Stimulated activated CD8-positive, alpha-beta memory T cell treated with anti-CD3 and anti-CD28 coated beads, Interleukin-7, amount 100 ng/mL, for 4 hours (primary cell): ENCODE measurements at places on chromosomes 11 and 22.
A peak's percentile ranks its signal among the peaks of the same experiment; 100 is the strongest.

- DNase-seq: no peak
Measured at GRCh38 chr11:113473983-113474361, 1.2 kb downstream of the DRD2 start.

- DNase-seq: no peak
Measured at GRCh38 chr11:23079382-23079813, 219.1 kb upstream of the CCDC179 start.

DNA sequence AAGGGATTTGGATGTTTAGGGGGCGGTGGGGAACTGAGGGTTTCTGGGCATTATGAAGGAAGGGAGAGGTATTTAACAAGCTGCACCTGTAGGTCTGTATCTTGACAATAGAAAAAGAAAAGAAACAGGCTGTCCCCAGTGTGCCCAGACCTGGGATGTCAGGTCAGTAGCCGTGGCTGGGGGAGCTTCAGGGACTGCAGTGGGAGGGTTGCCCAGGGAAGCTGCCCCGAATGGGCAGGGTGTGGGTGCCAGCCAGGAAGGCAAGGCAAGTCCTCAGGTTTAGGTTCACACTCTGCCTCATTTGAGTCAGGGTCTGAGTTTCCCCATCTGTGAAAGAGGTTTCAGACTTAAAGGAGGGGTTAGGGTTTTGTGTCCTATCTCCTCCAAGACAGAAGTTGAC, 1.5 kb downstream of the INPP5J start:
- DNase-seq: no peak

DNA sequence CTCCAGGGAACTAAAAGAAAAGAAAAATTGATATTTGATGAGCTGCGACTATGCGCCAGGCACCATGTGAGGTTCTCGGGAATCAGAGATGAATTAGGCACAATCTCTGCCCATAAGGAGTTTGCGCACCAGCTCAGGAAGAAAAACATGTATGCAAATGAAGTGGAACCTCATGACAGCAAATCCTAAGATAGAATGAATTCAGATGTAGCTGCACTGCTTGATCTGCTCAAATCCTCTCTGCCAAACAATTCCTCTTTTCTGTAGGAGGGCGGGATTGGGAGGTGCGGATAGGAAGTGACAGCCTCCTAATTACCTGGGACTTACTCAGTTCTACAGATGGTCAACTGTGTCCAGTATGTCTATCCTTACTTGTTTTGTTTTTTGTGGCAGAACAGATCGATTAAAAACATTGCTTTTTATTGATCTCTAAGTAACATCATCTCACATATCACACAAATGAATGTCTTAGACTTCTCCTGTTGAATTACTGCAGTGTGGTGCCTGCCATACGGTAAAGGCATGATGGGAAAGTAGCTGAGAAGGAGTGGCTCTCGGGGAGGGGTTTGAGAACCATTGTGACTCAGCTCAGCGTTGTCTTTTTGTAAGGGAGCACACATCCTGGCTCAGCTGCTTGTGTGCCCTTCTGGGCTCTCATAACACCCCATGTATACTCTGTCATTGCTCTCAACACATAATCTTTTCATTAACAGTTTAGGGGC, 13.9 kb downstream of the CRTAM start:
- DNase-seq: peak; percentile 33

DNA sequence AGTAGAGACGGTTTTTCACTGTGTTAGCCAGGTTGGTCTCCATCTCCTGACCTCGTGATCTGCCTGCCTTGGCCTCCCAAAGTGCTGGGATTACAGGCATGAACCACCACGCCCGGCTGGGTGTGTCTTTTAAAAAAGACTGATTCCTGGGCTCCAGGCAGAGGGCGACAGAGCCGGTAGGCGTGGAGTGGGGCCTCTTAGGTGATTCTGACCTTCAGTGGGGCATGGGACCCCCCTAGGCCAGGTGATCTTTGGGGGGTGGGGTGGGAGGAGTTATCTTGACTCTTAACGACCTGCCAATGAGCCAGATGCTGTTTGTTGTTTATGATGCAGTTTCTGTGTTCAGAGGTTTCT, 12.9 kb upstream of the SORL1-AS1 start:
- no peak for DNase-seq

DNA sequence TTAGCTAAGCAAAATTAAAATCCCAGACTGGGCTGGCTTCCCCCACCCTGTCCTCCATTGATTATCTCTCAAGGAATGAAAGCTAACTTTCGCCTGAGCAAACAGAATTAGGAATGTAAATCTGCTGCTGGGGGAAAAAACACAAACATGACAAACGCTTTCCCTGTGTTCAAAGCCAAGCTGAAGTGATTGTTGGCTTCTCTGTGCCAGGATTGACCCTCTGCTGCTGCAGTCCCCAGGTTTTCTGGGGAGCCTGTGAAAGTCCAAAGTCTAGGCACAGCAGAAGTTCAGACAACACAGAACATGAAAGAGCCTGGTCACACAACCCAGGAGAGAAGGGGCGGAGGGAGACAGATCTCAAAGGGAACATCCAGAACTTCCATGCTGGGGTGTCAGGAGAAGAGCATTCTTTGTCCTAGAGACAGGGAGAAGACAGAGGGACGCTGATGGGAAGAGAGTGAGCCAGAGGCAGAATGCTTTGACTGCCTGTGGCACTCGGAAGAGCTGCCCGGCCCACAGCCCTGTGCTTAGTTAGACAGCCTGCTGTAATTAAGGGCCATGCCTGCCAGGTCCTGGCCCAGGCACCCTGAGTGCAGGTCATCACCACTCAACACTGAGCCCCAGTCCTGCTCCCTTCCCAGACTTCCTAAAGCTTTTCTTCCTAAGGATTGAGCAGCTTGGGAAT, 6.9 kb downstream of the PATZ1 start:
- DNase-seq: no peak

DNA sequence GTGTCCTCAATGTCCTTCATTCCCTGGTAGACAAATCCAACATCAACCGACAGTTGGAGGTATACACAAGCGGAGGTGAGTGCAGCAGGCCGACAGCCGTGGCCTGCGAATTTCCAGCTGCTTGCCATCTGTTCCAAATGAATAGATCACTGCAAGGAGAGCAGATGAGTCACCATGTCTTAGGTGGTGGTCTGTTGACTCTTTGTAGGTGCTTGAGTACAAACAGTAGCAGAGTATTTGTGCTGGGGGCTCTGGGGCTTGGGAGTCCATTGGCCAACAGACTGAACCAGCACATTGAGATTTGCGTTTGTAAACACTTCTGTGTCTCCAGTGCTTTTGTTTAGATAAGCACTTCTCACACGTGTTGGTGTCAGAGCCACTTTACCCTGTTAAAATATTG, 21.1 kb downstream of the EIF3L start:
- DNase-seq: no peak

- no peak for DNase-seq
Measured at GRCh38 chr11:116130122-116130521, 625.9 kb upstream of the CADM1 start.

DNA sequence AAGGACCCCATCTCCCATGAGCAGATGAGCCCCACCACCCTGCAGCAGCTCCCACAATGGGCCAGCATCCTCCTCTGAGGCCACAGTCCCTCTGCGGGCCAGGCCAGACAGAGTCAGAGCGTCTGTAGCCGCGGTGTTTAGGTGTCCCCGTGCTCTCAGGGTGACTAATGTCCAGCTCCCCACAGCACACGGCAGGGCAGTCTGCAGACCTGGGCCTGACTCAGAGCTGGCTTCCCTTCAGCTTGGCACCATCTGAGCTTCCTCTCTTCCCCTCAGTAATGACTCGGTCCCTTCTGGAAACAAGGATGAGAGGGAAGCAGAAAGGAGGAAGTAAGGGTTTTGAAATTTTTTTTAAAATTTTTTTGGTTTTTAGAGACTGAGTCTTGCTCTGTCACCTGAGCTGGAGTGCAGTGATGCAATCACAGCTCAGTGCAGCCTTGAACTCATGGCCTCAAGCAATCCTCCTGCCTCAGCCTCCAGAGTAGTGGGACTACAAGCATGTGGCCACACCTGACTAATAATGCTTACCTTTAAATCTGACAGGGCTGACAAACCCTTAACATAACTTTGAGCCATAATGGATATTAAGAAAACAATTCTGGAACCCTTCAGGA, 28.5 kb downstream of the LRRC74B start:
- DNase-seq: no peak

DNA sequence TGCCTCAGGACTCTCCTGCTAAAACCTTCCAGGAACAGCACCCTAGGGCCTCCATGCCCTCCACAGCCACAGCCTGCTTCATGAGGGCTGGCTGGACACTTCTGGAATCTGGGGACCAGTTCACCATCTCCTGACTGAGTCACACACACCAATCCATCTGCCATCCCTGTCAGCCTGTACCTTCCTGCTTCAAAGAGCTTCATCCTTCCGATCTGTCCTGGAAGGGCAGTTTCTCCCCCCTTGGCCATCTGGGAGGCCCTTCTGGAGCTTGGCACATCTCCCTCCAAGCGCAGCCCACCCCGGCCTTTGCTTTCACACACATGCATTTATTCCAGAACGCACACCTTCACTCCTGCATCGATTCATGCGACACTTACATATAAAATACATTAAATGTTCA, 13.0 kb downstream of the APBB1 start:
- DNase-seq: no peak

DNA sequence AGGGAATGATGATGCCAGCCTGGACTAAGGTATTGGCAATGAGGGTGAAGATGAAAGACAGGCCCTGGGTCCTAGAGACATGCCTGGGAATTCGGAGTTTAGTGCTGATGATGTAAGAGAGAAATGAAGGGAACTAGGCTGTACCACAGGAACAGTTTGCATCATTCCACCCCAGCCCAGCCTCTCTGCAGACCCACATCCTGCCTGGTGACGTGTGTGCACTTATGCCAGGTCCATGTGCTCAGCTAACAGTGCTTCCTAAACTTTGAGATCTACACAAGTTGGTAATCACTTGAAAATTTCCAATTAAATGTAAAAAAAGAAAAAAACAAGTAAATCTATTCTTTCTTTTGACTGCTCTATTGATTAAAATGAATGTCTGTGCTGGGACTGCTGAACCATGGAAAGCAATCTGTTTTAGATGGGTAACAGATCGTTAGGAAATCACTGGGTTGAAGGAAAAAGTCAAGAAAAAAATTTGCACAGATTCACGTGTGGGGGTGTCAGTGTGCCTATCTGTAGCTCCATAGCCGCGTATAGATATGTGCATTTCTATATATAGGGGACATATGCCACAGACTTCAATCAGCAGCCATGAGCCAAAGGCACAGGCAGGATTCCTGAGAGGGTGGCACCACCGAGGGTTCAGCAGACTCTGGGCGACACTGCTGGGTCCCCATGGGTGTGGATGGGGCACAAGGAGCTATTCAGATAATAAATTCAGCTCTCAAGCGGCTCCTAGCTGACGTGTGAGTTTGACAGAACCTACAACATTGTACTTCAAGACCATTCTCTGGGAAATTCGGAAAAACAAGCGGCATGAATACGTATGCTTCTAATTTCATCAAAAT, 131.1 kb upstream of the OPCML start:
- no peak for DNase-seq

- DNase-seq: no peak
Measured at GRCh38 chr22:49883294-49883640, 29.6 kb downstream of the ZBED4 start.

DNA sequence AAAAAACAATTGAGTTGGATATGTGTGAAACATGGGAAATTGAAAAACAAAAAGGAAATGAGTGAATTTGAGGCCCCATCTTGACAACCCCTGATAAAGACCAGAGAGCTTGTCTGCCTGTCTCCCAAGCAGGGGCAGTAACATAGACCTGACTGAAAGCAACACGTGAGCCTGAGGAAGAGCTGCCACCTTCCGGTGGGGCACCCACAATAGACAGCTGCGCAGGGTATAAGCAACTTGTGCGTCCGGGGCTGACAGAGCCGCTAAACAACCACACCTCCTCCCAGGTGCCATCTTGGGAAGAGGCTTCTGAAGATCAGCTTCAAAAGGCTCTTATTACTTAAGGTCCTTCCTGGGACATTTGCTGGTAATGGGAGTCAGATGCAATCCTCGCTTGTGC, 166.8 kb downstream of the NTM start:
- DNase-seq: no peak

GRCh38 chr22:47411006-47411405, 648.6 kb downstream of the TBC1D22A start:
- DNase-seq: no peak

DNA sequence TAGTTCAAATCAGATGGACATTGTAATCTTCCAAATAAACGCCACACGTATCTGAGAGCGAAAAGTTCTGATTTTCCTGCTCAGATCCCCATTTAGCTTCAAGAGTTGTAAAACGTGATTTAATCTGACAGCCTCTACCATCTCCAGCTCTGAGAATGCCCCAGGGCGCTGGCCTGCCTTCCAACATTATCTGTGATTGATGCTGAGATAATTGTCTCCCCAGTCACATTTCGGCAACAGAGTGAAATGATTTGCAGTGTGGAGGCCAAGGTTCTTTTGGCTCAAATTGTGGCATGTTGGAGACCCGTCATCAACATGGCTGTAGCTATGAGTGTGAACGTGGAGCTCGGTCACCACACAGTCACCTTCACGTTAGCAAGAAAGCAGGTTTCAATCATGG, 283.4 kb downstream of the BRD1 start:
- DNase-seq: no peak

DNA sequence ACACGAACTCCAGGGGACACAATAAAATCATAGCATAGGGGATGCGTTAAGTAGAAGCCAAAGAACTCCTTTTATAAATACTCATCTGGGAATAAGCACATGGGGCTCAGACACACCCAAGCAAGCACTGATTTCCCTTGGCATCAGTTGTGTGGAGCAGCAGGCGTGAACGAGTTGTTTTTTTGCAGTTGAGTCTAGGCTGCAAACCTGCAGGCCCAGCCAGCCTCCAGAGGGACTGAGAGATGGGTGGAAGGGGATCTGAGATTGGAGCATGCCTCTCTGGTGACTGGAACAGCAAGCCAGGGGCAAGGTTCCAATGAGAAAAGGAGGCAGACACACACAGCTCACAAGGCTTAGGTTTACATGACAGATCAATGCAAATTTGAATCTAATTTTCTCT, 27.4 kb upstream of the SEZ6L start:
- no peak for DNase-seq

GRCh38 chr22:35359380-35360065, 21.4 kb upstream of the HMOX1 start:
- DNase-seq: no peak

- DNase-seq: no peak
Measured at GRCh38 chr11:8610532-8611116, 16.6 kb upstream of the STK33 start.

- no peak for DNase-seq
Measured at GRCh38 chr11:130426223-130426836, 2.1 kb downstream of the ADAMTS8 start.

DNA sequence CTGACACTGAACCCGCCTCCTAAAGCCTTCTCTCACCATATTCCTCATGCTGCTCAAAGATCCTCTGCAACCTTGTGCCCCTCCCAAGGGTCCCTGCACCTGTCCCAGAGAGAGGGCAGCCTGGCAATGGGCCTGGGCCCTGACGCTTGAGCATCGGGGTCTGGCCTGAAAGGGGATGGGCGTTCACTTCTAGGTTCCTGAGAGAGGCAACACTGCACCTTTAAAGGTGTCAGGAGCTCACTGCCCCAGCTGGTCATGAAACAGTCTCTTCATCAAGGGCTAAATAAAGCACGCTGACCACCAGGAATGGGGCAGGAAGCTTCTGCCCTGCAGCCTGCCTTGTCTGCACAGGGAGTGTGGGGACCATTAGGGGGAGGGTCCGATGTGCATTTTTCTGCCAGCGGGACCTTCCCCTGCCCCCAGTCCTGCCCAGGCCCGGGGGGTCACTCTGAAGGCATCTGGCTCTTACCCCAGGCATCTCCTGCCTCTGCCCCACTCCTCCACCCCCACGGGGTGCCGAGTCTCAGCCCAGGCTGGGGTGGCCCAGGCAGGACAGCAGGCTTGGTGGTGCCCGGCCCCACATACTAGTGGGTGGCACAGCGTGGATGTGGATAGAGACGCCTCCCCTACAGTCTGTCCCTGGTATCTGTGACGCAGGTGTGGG, 3.5 kb downstream of the C11orf21 start:
- no peak for DNase-seq

GRCh38 chr11:58832056-58832645, 12.4 kb downstream of the GLYATL2 start:
- no peak for DNase-seq
